ENCODE measurements at places on chromosomes 5 and 9. TPM values are rescaled to one million over a fixed set of nuclear protein-coding genes. Genes with fewer than 3 reads are reported as not detected.

SIMC1 gene
- total RNA-seq, result 39.8 TPM

MCCC2 gene
- 44.4 TPM for total RNA-seq

- peak; percentile 77 for DNase-seq
Observed at GRCh38 chr5:116361171-116361967, 213.3 kb downstream of the SEMA6A start.

DNA sequence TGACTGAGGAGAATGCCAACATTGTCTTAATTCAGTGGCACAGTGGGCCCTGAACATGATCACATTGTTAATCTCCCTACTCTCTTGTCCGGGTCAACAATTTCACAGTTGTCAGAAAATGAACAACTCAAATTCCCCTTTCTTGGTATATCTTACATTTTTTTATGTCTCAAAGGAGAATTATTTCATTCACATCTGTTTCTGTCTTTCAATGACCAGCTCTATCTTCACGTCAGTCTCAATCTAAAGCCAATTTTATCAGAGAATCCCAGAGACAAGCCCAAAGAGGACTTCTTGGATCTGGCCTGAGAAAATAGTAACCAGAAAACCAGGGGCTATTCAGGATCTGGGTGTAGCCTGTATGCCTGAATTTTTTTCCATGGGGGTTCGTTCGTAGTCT is 477.5 kb downstream of the PDE4D start:
- DNase-seq, result no peak

GRCh38 chr5:96765043-96765442 is 42.7 kb downstream of the ERAP1 start:
- DNase-seq, result no peak

DNA sequence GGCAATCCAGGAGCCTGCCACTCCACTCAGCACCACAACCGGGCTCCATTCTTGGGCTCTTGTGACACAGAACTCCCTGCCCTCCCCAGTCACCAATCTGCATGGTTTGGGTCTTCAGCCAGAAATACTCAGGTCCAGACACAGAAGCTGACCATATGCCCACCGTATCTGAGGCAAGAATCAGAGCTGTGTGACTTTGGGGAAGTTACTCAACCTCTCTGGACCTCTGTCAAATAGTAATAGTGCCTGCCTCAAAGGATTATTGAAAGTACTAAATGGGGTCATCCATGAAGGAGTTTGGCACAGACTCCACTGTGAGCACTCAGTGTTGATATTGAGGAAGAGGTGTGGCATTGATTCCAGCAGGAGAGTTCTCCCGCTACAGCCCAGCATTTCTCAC is 67.5 kb downstream of the PCDH1 start:
- no peak for DNase-seq

GRCh38 chr9:121884057-121884541 is 209.0 kb downstream of the TTLL11 start:
- DNase-seq, result no peak

All from mesothelial cell of epicardium (in vitro differentiated cells).